Mesenteric fat pad (tissue), 1 donor: ENCODE measurements at places on chromosomes 4 and X. TPM values are rescaled to one million over a fixed set of nuclear protein-coding genes. Genes with fewer than 3 reads are reported as not detected.

SMIM9 gene
- total RNA-seq = not detected

CYTL1 gene
- total RNA-seq = 1.4 TPM

RASSF6 gene
- total RNA-seq = not detected

GPAT3 gene
- total RNA-seq = 9.2 TPM

SHROOM4 gene
- 22.0 TPM for total RNA-seq

AFAP1 gene
- total RNA-seq = 33.9 TPM

ADH1A gene
- 11.8 TPM for total RNA-seq

IL9R gene
- total RNA-seq = 0.22 TPM

ZNF157 gene
- not detected for total RNA-seq

TBC1D9 gene
- 55.5 TPM for total RNA-seq

FGA gene
- not detected for total RNA-seq

XPNPEP2 gene
- 9.6 TPM for total RNA-seq

LDB2 gene
- total RNA-seq = 53.2 TPM

TMSB15A gene
- not detected for total RNA-seq

DBET gene
- not detected for total RNA-seq

HSFX2 gene
- not detected for total RNA-seq

WNK3 gene
- total RNA-seq = 1.2 TPM

RNF113A gene
- 10.1 TPM for total RNA-seq

TASL gene
- total RNA-seq = 4.0 TPM

DAPP1 gene
- total RNA-seq = 4.9 TPM

PHKA1 gene
- 3.5 TPM for total RNA-seq

GC gene
- total RNA-seq = not detected
